ENCODE measurements at places on chromosomes 4 and X.

DNA sequence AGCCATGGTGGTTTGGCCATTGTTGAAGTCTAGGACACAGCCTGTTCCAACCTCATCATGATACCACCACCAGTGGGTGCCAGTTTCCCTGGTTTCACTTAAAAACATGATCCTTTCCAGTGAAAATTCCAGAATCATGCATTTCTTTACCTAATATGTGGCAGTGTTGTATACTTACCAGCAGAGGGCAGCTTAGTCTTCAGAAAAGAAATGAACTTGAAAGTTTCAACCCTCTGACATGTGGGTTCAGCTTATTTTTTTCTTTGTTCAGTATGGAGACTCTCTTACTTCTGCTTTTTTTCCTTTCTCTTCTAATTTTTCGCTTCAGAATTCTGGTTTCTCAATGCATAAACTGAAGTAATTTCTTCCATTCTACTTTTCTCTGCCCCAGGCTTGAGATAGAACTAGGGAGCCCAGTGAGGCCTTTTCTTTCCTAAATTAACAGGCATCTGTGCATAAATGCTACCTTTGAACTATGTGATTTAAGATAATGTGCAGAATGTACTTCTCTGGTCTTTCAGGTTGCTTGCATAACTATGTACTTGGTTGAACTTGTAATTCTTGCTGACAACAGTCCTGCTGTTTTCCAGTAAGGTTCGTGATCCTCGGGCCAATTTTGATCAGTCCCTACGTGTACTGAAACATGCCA lies 10.7 kb downstream of the LIAS start:
- no peak for DNase-seq

DNA sequence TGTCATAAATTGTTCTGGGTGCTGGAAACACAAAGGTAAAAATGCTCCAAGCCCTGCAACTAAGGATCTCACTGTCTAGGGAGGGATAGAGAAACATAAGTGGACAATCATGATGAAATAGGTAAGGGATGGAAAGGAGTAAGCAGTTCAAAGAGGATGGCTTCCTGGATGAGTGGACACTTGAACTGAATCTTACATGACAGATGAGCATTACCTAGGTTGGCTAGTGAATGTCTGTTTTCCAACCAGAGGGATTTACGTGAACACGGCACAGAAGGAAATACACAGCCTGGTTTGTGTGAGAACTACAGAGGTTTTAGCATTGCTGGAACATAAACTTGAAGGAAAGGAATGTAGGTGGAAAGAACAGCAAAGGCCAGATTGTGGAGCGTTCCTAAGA lies 150.2 kb upstream of the GALNT7 start:
- no peak for DNase-seq

- no peak for DNase-seq
These were observed 62.8 kb downstream of the FAM9B start for GRCh38 chrX:8971116-8971515.

- DNase-seq: no peak
These were observed 824 bp upstream of the UGDH start for GRCh38 chr4:39528061-39528465.

DNA sequence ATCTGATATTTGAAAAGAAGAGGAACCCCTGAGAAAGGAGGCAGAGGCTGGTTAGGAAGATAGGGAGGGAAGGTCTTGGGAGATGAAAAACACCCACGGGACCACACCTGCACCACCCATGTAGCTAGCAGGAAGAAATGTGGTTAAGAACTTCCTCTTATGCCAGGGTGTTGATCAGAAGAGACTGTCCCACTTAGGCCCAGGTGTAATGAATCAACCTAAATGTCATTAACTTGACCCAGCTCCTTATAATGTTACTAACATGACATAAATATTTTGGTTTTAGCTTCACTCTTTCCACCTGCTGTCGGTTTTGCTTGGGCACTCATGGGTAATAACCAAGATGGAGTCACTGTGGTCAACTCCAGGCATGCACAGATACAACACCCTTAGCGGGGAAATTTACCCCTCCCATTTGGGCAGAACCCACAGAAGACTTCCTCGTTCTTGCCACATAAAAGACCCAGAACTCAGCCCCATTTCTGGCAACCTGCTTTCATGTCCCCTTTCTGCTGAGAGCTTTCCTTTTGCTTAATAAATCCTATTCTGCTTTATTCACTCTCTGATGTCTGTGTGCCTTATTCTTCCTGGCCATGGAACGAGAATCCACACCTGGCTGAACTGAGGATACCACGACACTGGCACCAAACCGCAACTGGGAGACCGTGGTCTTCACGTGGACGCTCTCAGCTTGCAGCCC lies 46.8 kb downstream of the ZNF141 start:
- DNase-seq: no peak

DNA sequence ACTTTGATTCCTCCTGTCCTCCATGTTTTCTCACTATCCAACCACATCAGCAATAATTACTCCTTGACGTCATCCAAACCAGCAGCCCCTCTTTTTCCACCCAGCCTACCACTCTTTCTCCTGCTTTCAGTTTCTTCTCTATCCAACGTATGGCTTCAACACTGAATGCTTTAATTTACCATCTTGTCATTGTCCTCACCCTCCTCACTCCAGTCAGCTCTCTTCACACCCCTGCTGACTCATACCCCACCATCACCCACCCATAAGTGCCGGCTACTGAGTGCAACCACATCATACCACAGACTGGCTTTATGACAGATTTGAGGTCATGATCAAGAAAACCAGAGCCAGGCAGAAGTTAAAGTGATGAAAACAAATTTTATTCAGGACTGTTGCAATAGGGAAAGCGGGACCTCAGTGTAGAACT lies 9.8 kb upstream of the ANXA5 start:
- DNase-seq: no peak

- no peak for DNase-seq
These were observed 115.1 kb upstream of the SFRP2 start for GRCh38 chr4:153904011-153904410.
